ENCODE measurements at places on chromosomes 12 and 14.

DNA sequence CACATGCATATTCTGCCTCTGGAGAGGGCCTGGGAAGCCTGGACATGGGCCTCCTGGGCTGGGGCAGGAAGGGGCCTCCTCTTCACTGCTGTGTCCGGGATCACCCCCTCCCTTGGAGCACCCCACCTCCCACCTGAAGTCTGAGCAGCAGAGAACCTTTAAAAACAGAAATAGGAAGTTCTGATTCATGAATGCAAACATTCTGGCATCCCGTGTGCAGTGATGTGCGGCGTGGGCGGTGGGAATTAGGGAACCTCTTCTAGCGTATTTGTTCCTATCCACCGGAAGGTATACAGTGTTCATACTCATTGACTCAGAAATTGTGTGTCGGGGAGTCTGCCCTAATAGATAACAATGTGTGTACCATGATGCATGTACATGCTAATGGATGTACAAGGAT is 46.2 kb downstream of the C14orf132 start:
- no peak for DNase-seq

- DNase-seq: no peak
Measured at GRCh38 chr12:66688846-66689439, 10.1 kb upstream of the GRIP1 start.

- no peak for DNase-seq
Measured at GRCh38 chr14:85579942-85580341, 50.0 kb downstream of the FLRT2 start.

- DNase-seq: no peak
Measured at GRCh38 chr12:538731-539539, 79.2 kb downstream of the B4GALNT3 start.

DNA sequence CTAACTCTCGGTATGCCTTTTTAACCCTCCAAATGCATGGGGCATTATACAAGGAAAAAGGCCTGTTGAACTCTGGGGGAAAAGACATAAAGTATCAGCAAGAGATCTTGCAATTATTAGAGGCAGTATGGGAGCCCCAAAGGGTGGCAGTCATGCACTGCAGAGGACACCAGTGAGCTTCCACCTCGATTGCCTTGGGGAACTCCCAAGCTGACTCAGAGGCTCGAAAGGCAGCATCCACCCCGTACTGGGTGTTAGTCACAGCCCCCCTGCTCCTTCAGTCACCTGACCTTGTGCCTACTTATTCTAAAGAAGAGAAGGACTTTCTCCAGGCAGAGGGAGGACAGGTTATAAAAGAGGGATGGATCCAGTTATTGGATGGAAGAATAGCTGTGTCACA is 781.4 kb upstream of the TMEM132C start:
- no peak for DNase-seq

DNA sequence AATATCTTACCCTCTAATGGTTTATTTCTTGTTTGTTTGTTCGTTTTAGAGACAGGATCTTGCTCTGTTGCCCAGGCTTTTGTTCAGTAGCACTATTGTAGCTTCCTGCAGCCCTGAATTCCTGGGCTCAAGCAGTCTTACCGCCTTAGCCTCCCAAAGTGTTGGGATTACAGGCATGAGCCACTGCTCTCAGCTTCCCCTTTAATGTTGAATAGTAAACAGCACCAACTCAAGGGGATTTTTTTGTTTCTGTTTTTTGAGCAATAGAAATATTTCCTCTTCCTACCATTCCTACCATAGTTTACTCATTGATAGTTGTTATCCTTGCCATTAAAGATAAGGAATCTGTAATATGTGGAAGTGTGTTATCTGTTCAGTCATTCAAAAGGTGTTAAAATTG is 10.7 kb downstream of the ARID4A start:
- DNase-seq: no peak

DNA sequence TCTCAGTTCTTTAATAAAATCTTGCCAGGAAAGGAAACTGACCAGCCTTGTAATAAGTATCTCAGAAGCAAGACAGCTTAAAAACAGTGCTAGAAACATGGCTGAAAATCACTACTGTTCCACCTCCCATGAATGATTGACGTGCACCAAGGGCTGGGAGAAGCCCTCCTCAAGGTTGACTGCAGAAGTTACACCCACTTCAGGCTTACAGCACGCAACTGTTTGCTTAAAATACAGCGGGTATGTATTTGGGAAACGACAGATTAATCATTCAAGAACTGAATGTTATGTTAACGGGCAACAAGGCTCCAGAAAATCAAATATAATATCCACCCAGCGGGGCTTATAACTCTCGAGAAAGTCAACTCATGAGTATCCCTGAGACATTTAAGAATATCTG is 22.1 kb downstream of the PRKD1 start:
- no peak for DNase-seq

DNA sequence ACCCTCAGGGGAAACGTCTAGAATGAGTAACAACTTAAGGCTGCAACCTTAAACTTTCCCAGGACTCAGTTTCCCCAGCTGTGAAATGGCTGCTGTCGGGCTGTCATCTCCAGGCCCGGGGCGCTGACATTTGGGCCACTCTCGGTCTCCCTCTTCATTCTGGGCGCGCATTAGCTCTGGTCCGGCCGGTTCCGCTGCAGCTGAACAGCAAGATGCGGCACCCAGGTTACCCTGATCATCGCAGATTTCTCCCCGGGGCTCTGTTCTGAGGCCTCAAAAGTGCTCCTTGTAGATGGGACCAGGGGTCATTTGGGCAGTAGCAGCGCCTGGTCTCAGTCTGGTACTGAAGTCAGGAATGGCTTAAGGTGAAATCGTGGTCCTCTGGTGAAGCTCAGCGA is 890 bp upstream of the BCL7A start:
- no peak for DNase-seq
